ENCODE measurements at places on chromosomes 16 and 17.

GRCh38 chr17:19996502-19996901, 12.7 kb upstream of the SPECC1 start:
- peak; percentile 41 for DNase-seq

DNA sequence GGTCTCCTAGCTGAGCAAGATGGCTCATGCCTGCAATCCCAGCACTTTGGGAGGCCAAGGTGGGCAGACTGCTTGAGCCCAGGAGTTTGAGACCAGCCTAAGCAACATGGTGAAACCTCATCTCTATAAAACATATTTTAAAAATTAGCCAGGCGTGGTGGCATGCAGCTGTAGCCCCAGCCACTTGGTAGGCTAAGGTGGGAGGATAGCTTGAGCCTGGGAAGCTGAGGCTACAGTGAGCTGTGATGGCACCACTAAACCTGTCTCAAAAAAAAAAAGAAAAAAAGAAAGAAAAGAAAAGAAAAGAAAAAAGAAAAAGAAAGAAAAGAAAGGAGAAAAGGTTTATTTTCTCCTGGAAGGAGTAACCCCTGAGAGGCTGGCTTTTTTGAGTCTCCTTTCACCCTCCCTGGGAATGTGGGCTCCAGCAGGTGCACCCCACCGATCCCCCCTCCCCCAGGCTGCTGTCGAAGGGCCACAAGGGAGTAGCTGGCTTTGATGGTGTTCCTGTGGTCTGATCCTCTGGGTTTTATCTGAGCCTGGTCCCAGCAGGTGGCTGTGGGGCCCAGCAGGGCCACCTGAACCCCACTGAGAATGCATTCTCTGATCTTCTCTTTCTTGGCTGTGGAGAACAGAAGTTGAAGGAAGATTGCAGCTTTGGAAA, 29.9 kb upstream of the TNRC6C start:
- DNase-seq: no peak

- DNase-seq: no peak
These were observed 42.9 kb downstream of the LITAF start for GRCh38 chr16:11543661-11544393.

- peak; percentile 74 for DNase-seq
These were observed at the start of gene TPPP3 for GRCh38 chr16:67393111-67393787. TPPP3 (minus strand) TSS chr16:67393498; CDS start chr16:67391111, 2,387 bp downstream.

DNA sequence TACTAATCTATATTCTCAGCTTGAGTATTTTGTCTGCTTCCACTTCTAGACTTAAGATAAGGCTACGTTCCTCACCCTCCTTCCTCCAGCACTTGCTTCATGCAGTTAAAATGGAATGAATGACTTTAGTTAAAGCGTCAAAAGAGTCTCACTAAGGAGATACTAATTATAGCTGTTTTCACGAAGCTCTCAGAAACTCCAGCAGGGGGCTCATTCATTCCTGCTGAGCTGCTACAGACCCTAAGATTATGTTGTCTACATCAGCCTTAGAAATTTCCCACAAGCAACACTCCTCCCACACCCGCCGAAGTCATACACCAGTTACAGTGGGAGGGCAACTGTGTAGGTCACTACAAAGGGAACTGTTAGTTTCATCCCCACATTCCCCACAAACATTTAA, 57.0 kb upstream of the KIFC3 start:
- DNase-seq: peak; percentile 61

- peak; percentile 39 for DNase-seq
These were observed 1.4 kb upstream of the CACNA1G start for GRCh38 chr17:50558941-50559614.

- peak; percentile 31 for DNase-seq
These were observed 14.6 kb downstream of the SRCIN1 start for GRCh38 chr17:38590988-38591758.

DNA sequence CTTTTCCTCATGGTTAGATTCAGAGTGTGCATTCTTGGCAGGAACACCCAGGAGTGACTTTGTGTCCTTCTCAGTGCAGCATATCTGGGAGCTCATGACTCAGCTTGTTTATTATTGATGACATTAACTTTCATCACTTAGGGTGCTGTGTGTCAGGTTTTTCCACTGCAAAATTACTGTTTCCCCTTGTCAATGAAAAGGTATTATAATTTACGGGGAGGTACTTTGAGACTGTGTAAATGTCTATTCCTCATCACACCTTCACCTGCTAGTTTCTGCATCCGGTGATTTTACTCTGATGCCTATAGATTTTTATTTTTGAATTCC, 50.5 kb downstream of the WWP2 start:
- DNase-seq: no peak

GRCh38 chr16:48629531-48629930, 19.6 kb upstream of the N4BP1 start:
- DNase-seq: no peak

DNA sequence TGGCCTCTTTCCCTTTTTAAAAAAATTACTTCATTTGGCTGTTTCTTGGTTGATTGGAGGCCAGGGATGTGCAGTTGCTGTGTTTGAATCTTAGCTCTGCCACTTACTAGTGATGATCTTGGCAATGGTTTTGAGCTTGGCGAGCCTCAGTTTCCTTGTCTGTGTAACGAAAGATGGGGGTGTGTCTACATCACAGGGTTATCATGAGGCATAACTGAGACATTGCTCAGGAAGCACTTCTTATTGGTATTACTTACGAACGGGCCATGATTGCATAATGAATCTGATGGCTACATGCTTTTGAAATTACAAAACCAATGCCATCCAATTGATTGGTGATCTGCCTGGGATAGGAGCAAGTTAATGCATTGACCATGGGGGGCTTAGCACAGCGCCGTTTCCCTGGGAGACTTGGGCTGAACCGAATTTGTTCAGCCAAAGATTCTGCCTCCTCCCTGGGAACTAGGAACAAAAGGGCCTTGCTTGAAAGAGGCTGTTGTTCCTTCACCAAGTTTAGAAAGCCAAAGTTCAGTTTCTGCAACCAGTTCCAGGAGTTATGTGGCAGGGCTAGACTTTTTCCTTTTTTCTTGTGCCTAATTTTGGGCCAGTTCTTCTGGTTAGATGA, 21.9 kb downstream of the CMIP start:
- DNase-seq: no peak

DNA sequence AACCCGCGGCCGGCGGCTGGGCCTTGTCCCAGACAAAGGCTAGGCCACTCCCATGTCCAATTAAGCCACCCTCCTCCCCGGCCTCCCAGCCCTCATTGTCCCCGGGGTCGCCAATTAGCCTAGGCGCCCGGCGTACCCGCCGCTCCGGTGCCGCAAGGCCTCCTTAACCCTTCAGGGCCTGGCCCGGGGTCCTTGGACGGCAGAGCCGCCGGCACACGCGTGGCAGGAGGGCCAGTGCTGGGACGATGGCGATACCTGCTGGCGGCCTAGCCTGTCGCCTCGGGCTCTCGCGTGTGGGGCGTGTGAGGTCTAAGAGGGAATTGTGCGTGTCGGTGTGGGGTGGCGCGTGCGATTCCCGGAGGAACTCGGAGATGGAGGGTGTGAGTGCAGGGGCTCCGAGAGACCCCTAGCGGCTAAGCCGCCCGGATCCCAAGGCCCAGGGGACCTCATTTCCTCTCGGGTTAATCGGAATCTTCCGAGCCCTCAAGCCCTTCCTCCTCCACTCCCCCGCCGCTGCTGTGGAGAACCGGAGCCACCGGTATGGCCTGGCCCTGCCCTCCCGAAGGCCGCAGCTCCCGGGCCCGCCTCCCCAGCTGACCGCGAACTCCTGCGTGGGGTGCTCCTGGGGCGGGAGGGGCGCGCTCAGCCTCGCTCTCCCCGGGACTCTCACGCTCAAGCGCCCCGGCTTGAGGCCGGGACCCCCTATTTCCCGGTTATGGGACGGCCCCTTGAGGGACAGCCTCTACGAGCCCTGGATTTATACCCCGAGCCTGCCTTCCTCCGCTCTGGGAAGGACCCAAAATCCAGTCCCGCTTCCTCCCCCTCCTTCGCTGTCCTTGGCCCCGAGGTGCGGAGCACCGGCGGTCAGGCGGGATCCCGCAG, 11.9 kb downstream of the TBX2 start:
- peak; percentile 53 for DNase-seq

DNA sequence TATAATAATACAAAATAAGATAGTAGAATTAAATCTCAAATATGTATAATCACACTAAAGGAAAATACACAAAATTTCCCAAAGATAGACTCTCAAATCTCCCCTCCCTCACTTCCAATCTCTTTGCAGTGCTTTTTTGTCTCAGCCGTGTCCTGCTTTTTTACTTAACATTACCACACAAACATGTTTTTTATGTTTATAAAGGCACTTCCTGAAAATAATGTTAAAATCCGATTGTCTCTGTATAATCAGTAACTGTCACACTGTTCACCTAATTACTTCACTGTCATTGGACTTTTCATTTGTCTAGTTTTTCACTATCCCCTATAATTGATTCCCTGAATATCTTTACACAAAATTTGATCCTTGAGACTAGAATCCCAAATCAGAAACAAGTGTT, 38.2 kb upstream of the ALDH3A2 start:
- no peak for DNase-seq

DNA sequence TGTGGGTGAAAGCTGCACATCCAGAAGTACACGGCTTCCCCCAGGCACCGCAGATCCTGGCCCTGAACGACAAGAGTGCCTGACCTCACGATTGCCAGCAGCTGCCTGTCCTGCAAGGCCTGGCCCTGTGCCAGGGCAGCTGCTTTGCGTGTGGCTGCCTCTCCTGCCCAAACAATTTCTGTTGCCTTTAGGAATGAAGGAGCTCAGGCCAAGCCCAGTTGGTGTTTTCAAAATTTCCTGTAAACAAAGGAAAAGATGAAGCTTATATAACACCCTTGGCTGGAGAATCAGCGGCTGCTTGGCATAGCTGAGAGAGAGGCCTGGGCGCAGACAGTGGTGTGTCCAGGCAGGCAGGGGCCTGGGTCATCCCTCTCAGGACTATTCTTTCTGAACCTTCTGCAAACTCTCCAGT, 11.7 kb upstream of the SLC47A2 start:
- peak; percentile 75 for DNase-seq

DNA sequence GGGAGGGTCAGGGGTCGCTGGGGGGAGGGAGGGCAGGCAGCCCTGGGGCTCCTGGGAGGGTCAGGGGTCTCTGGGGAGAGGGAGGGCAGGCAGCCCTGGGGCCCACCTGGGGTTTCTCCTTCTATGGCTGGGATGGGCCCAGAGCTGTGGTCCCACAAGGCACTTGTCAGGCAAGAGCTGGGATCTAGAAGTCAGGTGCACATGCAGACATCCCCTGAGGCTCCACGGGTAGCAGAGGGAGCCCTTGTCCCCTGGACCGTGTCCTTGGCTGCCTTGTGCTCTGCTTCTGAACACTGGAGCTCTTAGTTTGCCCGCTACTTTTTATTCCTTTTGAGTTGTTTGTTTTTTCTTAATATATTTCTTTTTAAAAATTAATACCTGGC, 1.8 kb downstream of the TUBB3 start:
- DNase-seq: no peak

DNA sequence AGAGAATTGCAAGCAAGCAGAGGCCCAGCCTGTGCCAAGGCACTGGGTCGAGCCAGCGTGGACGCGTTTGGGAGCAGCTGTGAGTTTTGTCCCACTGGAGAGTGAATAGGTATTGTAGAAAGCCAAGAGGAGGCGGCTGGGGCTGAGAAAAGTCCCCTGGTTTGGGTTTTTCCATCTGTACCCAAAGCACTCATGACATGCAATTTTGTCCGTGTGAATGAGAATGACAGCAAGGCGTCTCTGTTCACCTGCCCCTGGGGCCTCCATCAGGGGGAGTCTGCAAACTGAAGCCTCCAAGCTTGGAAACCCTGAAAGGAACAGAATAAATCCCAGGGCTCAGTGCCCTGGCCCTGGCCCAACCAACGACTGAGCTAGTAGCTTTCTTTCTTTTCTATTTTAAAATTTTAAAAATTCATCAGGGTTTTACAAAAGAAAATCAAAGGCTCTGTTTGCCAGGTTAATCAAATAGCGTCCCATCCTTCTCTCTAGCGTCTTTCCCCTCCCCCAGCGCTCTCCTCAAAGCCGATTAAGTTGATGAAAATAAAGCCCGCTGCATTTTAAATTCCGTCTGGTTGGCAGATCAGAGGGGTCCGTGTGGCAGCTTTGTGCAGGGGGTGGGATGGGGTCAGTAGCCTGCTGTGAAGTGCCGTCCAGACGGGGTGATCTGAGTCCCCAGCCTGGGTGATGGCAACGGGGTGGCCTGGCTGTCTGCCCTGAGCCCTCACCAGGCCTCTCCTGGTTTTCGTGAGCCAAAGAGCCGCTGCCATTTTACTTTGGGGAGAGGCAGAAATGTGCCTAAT, 171.0 kb downstream of the KATNIP start:
- DNase-seq: no peak

DNA sequence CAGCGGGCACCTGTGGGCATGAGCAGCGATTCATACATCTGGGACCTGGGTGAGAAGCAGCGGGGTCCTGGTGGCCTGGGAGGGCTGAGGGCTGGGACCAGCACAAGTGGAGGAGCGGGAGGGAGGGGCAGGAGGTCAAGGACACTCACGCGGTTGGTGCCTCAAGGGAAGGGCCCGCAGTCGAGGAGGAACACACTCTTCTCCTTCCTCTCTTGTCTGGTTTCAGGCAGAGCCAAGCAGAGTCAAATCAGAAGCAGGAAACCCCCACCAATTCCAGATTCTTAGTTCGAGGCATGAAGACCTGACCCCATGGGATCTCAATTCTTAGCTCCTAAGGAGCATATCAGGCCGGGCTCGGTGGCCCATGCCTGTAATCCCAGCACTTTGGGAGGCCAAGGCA, 15.7 kb downstream of the DNAI2 start:
- no peak for DNase-seq

- peak; percentile 91 for DNase-seq
These were observed 46.3 kb downstream of the DNAH9 start for GRCh38 chr17:11644265-11645212.

- DNase-seq: peak; percentile 42
These were observed 562 bp downstream of the ZC3H7A start for GRCh38 chr16:11796227-11797165.

GRCh38 chr16:60788631-60789030, 1247.6 kb downstream of the CDH8 start:
- DNase-seq: no peak

DNA sequence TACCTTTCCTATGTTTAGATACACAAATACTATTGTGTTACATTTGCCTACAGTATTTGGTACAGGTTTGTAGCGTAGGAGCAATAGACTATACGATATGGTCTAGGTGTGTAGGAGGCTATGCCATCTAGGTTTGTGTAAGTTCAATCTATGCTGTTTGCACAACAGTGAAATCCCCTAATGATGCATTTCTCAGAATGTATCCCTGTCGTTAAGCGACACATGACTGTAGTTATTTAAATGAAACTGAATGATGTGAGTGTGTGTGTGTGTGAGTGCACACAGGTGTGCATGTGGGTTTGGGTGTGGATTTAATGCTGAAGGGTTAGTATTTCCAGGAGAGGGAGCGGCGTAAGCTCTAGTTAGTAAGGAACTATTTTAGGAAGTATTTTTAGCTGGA, 34.6 kb upstream of the SMIM36 start:
- DNase-seq: no peak

GRCh38 chr16:56547120-56547948, 17.5 kb upstream of the MT4 start:
- no peak for DNase-seq

- no peak for DNase-seq
These were observed 132.2 kb downstream of the SPECC1 start for GRCh38 chr17:20141198-20141972.

GRCh38 chr17:35932586-35932985, 2.0 kb upstream of the RDM1 start:
- no peak for DNase-seq
